ENCODE measurements at places on chromosomes 5 and 9. TPM values are rescaled to one million over a fixed set of nuclear protein-coding genes. Genes with fewer than 3 reads are reported as not detected.
A peak's percentile ranks its signal among the peaks of the same experiment; 100 is the strongest.

GRCh38 chr5:68377733-68378132 lies 162.2 kb downstream of the PIK3R1 start:
- DNase-seq = no peak

GRCh38 chr9:69945671-69946141 lies 97.9 kb upstream of the MAMDC2 start:
- DNase-seq = peak; percentile 85

DNA sequence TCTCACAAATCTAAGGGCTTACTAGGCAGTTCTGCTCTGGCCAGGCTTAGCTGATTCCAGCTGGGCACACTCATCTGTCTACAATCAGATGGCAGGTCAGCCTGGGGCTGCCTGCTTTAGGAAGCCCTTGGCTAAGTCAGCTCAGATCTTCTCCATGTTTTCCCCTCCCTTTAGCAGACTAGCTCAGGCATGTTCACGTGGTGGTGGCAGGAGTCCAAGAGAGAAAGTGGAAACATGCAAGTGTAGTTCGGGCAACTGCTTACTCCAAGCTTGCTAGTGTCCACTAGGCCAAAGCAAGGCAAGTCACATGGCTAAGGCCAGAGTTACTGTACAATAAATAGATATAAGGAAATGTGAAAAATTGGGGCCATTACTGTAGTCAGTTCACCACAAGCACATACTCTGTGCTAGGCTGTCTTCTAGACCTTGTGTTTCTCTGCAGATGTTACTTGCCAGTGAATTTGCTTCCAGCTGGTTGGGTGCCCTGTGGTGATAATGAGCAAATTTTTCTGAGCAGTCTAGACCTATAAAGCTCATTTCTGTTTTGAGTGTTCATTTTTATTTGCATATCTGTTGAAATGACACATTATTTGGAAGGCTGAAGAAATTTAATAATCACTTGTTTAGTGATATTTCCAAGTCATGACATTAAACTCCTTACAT lies 38.3 kb downstream of the RECK start:
- peak; percentile 49 for DNase-seq

GRCh38 chr5:78765116-78765515 lies 116.5 kb upstream of the LHFPL2 start:
- no peak for DNase-seq

The SAPCD2 gene
- 5.1 TPM for polyA plus RNA-seq

The HAVCR2 gene
- polyA plus RNA-seq = 0.05 TPM

The CCIN gene
- 0.51 TPM for polyA plus RNA-seq

The GRXCR2 gene
- not detected for polyA plus RNA-seq
